ENCODE measurements at places on chromosomes 1 and 21.
A peak's percentile ranks its signal among the peaks of the same experiment; 100 is the strongest.

DNA sequence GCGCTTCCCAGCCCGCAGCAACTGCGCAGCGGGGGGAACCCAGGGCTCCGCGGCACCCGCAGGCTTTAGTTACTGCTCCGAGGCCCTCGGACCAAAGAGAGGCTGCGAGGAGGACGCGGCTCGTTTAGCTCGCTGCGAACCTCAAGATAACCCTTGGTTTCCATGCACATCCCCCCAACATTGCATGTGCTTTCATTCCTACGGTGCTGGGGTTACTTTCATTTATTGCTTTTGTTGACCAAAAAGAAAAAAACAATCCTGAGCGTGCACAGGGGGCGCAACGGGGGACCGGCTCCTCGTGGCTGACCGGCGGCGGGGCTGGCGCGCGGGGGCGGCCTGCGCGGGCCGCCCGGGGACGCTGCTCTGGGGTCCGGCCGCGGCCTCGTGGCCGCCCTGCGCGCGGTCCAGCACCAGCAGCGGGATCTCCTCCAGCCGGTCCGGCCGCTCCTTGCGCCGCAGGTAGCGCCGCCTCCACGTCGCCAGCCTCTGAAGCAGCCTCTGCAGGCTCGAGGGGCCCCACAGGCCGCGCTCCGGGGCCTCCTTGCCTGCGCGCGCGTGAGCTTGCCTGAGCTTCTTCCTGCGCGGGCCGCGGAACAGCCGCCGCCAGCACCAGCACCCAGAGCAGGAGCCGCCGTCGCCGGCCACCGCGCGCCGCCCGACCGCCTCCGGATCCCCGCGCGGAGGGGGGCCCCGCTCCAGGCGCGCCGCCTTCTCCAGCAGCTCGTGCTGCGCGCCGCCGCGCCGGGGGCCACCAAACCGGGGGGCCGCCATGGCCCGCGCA, 77.4 kb downstream of the DESI2 start:
- DNase-seq: peak; percentile 72

- no peak for DNase-seq
Measured at GRCh38 chr1:200922406-200922805, 27.7 kb downstream of the INAVA start.

DNA sequence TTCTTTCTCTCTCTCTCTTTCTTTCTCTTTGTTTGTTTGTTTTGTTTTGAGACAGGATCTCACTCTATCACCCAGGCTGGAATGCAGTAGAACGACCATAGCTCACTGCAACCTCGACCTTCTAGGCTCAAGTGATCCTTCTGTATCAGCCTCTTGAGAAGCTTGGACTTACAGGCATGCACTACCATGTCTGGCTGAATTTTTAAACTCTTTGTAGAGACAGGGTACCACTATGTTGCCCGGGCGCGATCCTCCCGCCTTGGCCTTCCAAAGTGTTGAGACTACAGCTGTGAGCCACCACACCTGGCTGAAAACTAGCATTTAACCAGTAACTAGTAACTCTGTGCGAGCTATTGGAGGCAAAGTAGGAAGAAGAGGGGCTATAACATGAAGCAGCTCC, 325.5 kb downstream of the ZP4 start:
- no peak for DNase-seq

- no peak for DNase-seq
Measured at GRCh38 chr1:83994111-83994510, 4.8 kb downstream of the TTLL7 start.

- DNase-seq: peak; percentile 46
Measured at GRCh38 chr1:90879281-90879680, 142.6 kb downstream of the ZNF644 start.

- DNase-seq: no peak
Measured at GRCh38 chr1:76095802-76096201, 21.3 kb downstream of the ST6GALNAC3 start.

GRCh38 chr1:185317034-185317885, at the start of gene IVNS1ABP:
TSS of gene IVNS1ABP (minus strand) at chr1:185317243. CDS start at chr1:185309493, 7,750 bp downstream.
- peak; percentile 97 for DNase-seq

GRCh38 chr1:200880212-200880611, 7.4 kb downstream of the GPR25 start:
- DNase-seq: no peak

DNA sequence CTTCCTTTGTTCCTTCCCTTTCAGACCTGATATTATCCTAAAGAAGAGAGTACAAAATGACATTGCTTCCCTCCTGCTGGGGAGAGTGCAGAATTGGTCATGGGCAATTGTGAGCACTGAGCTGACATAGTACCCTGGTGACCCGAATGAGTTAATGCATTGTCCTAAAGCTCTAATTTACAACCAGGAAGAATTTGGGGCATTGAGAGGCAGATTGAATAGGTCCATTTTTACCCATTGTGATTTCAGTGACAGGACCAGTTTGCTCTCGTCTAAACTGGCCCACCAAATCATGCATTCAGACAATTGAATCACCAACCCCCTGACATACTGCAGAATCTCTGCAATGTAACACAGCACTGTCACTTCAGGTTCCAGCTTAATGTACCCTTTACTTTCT, 497.4 kb downstream of the DPYD start:
- no peak for DNase-seq

DNA sequence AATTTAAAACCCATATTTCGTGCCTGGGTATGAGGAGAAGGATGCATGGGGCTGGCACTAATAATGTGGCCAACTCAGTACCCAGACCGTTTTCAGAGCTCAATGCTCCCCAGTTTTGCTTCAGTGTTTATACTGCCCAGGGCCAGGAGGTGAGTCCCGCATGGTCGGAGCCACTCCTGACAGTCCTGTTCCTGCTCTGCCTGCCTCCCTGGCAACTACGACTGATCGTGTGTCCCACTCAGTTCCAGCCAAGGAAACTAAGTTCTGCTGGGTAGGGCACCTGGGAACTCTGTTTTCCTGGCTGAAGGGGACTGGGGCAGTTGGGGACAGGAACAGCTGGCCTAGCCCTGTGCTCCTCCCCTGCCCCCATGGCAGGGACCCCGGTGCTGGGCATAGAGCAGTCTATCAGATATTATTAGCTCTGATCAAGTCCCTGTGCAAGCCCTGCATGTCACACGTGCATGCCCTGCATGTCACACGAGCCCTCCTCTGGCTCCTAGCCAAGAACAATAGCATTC, 19.2 kb downstream of the S100A7 start:
- no peak for DNase-seq

DNA sequence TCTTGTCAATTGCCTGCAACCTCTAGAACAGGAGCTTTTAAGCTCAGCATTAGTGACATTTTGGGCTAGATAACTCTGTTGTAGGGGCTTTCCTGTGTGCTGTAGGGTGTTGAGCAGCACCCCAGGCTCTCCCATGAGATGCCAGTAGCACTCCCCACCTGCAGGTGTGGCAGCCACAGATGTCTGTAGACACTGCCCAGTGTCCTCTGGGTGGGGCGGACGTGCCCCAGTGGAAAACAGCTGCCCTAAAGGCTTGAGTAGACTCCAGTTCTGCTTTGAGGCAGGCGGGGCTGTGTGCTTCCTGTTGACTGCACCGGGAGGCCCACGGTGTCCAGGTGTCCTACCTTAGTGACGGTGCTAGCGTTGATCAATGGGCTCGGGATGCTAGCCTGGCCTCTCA, 16.9 kb upstream of the PWP2 start:
- no peak for DNase-seq

GRCh38 chr1:90100566-90100965, 105.7 kb downstream of the ZNF326 start:
- DNase-seq: no peak

GRCh38 chr1:68205794-68206358, 26.4 kb downstream of the WLS start:
- no peak for DNase-seq

DNA sequence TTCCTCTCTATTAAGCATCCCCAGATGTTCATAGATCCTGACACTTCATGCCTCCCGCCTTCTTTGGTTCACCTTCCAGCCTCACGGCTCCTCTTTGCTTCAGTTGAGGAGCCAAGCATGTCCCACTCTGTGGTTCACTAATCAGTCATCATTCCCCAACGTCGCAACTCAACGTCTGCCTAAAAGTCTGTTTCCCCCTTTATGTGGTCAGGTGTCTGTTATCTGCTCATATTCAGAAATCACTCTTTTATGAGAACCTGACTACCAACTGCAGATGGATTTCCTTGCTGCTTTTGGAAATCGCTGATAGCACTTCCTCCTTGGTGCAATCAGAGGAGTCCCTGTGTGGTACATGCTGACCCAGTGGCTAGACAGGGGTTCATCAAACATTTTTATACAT, 94.1 kb upstream of the VANGL1 start:
- peak; percentile 46 for DNase-seq

DNA sequence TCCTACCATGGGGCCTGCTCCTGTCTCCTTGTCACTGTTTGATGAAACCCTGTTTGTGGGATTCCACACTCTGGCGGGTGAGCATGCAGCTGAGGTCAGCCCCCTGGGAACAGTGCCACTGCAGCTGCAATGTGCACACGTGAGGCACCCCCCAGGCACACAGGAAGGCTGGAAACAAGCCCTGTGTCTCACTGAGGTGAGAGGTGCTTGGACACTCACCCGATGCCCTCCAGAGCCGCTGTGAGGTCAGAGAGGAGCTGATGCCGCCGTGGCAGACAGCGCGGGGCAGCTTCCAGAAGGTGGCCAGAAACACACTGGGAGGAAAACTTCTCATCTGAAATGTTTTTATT, 49.7 kb downstream of the SLX9 start:
- no peak for DNase-seq

GRCh38 chr1:155760751-155761475, 72.0 kb downstream of the DAP3 start:
- DNase-seq: no peak

DNA sequence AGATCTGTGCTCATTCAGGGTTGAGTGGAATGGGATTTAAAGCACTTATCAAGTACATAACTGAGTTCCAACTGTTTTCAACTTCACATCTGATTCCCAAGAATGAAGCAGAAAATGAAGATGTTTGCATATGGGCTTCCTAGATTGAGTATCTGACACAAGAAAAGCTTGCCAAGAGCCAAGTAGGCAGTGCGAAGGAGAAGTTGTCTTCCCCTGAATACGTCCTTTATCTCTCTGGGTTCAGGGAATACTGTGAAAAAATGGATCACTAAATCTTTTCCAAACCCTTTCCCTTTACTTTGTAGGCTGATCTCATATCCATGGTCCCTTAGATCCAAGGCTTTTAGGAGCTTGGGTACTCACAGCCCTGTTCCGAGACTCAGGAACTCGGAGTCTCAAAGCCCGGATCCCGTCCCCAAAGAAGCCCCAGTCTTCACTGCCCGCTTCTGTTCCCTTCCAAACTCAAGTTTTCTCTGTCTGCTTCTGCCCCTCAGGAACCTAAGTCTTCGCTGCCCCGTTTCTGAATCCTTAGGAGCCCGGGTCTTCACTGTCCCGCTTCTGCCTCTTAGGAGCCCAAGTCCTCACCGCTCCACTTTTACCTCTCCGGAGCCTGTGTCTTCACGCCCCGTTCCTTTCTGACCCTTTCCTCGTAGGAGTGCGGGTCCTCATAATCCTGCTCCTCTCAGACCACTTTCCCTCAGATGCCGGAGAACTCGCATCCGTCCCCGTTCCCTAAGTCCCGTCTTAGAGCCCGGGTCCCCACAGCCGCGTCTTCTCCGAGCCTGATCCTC, 616 bp downstream of the TAF12 start:
- peak; percentile 28 for DNase-seq

GRCh38 chr1:221937155-221937953, 195.5 kb upstream of the DUSP10 start:
- no peak for DNase-seq

- DNase-seq: no peak
Measured at GRCh38 chr1:45862008-45862407, 58.6 kb downstream of the MAST2 start.

- DNase-seq: no peak
Measured at GRCh38 chr21:40595806-40596205, 251.2 kb downstream of the DSCAM start.

GRCh38 chr1:40314721-40315238, 2.3 kb downstream of the COL9A2 start:
- no peak for DNase-seq

GRCh38 chr1:214022810-214023425, 35.1 kb downstream of the PROX1 start:
- DNase-seq: no peak

DNA sequence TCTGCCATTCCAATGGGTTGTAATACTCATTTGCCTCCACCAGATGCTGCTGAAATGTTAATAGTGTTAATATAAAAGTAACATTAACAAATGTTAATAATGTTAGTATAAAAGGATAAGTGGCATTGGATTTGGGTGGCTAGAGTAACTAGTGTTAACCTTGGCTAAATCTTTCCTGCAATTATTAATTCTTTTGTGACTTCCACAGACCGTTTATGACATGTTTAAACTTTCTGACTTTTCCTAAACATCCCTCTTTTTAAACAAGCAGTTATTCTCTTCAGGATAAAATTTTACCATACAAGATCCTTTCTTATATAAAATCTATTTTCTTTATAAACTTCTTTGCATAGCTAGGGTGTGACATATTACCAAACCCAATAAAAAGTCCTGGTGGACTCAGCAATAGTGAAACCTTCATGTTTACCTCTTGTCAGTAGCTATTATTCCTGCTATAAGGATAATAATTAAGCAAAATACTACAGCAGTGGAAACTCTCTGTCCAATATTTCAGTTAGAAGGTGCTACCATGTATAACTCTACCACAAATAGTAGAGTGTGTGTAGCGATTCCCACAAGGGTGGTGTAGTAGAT, 41.5 kb downstream of the CCDC30 start:
- DNase-seq: no peak

DNA sequence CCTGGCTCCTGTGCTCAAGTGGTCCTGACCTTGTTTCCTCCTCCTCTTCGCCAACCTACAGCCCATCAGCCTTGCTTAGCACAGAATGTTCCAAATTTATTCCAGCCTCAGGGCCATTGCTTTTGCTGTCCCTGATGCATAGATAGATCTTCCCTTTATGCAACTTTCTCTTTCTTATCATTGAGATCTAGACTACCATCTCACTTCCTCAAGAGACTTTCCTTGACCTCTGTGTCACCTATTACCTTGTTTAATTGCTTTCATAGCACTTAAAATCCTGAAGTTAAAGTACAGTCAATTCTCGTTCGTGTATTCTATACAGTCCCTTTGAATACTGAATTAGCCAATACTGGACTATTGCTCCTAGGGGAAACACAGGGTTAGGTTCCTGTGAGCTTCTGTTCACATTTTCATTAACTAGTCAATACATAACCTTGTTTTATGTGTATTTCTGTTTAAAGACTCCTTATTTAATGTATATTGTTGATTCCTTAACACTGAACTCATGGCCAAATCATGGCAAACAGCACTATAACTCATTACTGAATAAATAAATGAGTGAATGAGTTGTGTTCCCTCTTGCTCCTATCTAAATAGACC, 26.2 kb upstream of the MCOLN3 start:
- no peak for DNase-seq

- no peak for DNase-seq
Measured at GRCh38 chr1:39751595-39751994, 12.9 kb downstream of the PPIE start.

GRCh38 chr1:71047635-71048607, at the start of gene PTGER3:
TSS of gene PTGER3 (minus strand) at chr1:71047816. CDS start at chr1:71047577, 239 bp downstream.
- DNase-seq: peak; percentile 93
